ENCODE measurements at places on chromosomes 1 and 21.
A peak's percentile ranks its signal among the peaks of the same experiment; 100 is the strongest.

GRCh38 chr1:115255154-115255553 lies 82.9 kb downstream of the NGF start:
- no peak for DNase-seq

DNA sequence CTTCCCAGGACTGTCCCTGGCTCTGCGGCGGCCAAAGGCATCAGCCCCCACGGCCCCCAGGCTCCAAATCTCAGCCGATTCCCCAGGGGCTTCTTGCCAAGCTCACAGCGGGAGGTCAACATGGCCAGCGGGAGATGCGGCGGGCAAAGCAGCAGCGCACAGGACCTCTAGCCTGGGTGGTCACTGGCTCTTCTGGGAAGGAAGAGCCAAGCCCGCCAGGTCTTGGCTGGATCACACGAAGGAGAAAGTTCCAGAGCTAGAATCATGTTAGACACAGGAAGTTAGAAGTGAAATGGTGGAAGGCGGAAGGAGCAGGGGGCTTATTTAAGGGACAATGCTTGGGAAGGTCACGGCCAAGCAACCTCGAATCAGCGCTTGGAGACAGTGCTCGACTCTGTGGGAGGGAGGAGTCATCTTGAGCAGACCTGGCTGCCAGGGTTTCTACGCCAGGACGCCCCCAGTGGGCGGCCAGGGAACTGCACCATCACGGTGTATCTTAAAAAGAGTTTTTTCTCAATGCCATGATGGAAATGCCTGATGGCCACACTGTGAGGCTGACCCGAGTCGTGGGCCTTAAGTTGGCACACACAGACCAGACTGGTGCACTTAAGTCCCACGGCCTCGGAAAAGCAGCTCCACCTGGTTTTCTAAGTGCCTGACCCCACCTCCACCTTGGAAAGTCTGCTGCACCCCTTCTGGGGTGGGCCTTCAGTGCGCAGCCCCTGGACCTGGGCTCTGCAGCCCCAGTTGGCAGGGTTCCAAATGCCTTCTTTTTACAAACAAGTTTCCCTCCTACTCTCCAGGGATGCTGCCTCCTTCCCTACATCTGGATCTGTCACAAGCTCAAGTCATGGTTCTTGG lies 29.3 kb downstream of the SLC66A1 start:
- DNase-seq, result peak; percentile 40

DNA sequence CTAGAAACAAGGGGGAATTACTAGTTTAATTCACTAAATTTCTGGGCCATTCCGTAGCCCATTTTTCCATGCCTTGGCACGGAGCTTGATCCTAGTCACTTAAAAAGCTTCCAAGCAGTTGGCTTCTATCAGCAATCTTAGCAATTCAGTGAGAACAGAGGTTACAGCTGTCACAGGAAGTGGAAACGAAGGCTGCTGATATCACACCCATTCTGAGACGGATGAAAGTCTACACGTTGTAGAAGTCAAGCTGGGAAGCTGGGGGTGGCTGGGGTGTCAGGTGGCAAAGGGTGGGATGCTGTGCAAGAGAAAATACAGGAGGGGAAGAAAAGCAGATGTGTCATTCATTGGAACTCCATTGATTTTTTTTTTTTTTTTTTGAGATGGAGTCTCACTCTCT lies 11.8 kb upstream of the STMN1 start:
- DNase-seq, result no peak

DNA sequence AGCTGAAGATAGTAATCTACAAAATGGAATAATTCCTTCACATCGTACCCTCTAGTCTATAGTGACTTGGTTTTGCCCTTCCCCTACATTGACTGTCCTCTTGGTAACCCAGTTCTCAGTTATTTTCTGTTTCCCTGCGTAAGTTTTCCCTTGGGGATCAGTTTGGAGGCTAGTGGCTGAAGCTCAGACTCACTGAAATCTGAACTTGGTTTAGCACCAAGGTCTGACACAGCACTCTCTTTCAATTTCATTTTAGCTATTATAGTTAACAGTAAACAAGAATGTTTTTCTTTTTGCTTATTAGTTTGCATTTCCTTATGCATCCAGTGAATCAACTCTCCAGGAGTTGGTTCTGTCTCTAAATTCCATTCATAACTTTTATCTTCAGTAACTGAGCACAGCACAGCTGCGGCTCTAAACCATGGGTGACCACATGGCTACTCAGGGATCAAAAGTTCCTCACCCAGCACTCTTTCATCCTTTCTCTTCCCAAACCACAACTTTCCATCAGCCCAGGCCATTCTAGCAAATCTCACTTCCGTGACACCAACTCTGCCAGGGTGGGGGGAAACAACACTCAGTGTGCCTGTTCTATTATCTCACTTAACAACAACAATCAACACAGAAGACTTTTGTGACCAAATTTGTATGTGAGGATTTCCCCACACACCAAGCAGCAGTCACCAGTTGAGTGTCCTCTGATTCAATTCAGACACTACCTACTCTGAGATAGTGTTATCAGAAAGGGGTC lies 17.6 kb upstream of the IFI6 start:
- no peak for DNase-seq

- no peak for DNase-seq
Measured at GRCh38 chr1:93667642-93668041, 14.0 kb downstream of the BCAR3 start.

GRCh38 chr1:170910273-170910672 lies 25.1 kb upstream of the MROH9 start:
- no peak for DNase-seq

DNA sequence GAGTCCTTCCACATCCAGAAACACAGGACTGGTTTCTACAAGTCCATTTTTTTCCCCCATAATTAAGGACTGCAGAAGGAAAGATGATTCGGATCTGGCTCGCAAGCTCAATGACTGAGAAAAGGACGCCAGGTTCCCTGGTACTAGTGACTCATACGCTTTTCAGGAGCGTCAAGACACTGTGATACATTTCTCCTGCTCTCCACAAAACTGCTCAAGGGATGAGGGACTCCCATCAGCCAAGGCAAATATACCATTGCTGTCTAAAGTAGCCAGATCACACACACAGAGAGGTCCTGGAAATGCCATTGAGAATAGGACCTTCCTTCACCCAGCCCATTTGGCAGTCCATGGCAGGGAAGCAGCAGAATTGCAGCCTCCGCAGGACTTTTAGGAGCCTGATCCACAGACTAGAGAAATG lies 253.6 kb upstream of the IRF2BP2 start:
- no peak for DNase-seq

GRCh38 chr1:4447778-4448420 lies 206.5 kb upstream of the AJAP1 start:
- no peak for DNase-seq

Data from hypothalamus (tissue), 51 donors.